Foreskin keratinocyte (primary cell): ENCODE measurements at places on chromosomes 7 and 10. TPM values are rescaled to one million over a fixed set of nuclear protein-coding genes. Genes with fewer than 3 reads are reported as not detected.

The KIAA1549 gene
- 4.9 and 5.1 TPM in 2 replicates for total RNA-seq

The H2BK1 gene
- not detected in 2 replicates for total RNA-seq

DNA sequence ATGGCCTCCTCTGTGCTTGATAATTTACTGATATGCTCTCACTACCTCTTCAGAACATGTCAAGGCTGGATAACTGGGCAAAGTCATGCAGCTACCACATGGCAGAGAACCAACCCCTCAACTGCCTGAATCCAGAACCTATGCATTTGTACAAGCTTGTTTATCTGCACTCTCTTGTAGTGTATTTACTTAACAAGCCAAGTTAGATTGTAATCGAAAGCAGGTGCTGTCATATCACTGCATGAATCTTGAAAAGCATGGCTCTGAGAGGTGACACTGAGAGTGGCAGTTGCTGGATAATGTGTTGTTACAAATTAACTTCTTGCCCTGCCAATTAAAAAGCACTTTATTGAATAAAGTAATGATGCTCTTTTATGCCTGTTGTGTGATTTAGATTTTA is 588.6 kb downstream of the NRG3 start:
- DNase-seq = no peak

GRCh38 chr10:6841761-6842160 is 261.7 kb upstream of the PRKCQ start:
- no peak for DNase-seq

DNA sequence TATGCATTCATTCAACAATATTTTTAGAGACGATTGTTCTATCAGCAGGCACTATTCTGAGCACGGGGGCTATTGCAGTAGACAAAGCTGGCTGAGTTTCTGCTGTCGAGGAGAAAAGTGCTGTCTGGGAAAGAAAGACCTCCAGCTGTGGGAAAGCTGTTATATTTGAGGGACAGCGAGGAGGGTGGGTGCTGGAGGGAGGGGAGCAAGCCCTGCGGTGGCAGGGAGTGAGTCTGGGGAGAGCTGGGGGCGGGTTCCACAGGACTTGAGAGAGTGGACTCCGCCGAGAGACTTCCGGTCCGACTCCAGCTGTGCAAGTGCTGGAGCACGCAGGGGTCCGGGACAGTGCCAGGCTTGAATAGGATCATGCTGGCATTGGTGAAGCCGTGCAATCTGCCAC is 602.1 kb upstream of the FOXK1 start:
- DNase-seq = no peak

The TMEM243 gene
- total RNA-seq = 24.9 and 25.2 TPM in 2 replicates

- DNase-seq = no peak
These were observed 977 bp downstream of the CACNB2 start for GRCh38 chr10:18140957-18141845.

The PIK3AP1 gene
- 0.07 and 0.10 TPM in 2 replicates for total RNA-seq

The BCAP29 gene
- total RNA-seq = 70.4 and 80.3 TPM in 2 replicates

DNA sequence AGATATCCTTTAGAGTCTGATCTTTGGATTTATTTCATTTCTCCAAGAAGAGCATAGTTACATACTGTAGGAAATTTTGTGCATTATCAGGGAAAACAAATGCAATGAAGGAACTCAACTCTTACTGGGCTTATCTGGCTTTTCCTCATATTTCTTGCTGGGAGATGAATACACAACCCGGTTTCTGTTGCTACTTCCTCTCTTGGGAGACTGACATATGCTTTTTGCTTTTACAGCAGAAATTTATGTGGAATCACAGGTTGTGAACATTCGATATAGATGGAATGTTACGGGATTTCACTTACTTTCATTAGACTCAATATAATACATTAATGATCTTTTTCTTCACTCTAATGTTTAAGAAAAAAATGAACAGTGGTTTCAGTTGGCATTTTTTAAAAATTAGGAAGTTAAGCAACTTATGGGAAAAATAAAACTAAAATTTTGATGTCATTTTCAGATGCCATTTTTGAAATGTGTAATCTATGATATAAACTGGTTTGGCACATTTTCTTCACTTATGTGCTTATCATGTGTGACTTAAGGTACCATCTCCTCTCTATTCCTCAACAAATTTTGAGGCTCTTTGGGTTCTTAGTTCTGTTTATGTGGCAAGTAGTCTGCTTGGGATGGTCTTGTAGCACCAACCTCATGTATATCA is 7.1 kb downstream of the SND1 start:
- no peak for DNase-seq

DNA sequence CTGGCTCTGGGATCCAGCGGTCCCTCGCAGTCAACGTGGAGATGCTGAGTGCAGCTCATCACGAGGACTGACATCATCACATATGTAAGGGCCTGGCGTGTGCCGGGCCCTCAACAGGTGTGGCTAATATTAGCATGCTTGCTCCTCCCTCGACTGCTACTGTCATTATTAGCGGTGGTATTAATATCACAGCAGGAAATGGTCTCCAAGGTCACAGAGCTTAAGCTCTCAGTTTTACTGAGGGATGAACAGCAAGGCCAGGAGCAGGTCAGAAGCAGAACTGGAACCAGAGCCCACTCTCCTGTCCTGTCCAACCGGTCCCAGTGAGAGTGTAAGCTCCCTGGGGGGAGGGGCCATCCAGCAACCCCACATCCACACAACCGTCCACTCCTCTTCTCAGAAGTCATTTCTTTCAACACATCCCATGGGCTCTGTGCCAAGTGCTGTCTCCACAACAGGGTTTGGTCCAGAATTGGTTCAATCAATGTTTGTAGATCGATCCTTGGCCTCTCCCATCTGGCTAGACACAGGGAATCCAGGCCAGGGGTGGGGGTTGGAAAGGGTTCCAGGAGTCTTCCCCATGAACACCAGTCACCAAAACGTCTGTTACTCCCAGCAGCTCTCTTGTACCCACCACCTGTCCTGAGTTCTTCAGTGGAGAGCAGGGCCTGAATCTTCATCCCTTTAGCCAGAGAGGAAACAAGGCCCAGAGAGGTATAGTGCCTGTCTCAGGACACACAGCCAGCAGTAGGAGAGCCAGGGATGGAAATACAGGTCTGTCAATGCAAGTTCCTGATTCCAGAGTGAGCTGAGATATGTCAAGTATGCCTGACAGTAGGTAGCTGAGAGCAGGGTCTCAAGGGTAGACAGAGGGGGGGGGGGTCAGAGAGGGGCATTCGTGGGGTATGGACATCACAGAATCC is 45.3 kb upstream of the ZMIZ1 start:
- no peak for DNase-seq

The EZH2 gene
- 17.6 and 20.8 TPM in 2 replicates for total RNA-seq

DNA sequence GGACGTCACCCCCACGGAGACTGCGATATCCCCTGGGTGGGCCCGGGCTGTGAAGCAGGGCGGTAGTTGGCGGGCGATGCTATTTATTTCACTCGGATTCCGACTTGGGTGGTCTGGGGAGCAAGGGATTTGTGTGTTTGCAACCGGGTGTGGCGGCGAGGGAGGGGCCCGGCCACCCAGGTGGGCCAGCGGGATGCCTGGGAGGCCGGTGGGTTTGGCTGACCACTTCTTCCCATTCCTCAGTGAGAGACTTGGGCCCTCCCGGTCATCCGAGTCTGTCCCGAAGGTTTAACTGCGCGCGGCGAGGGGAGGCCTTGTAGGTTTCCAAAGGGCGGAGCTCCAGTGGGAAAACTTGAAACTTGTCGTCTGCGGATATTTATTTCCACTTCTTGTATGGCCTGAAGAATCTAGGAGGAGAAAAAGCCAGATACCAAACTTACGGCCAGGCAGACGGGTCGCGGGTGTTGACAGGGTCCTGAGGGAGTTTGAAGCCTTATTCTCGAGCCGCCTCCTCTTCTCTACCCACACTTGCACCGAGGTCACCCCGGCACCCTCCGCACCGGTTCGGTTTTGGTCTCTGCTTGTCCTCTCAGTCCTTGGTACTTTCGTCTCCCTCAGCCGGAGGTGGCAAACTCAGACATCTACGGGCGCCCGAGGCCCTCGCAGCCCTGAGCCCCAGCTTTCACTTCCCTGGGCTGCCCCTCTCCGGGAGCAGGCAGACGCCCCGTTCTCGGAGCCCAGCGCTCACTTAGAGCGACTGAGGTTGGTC is 17.9 kb downstream of the ZNF316 start:
- no peak for DNase-seq

The RTKN2 gene
- 1.8 and 2.6 TPM in 2 replicates for total RNA-seq

- DNase-seq = no peak
These were observed 10.3 kb upstream of the ANKRD1 start for GRCh38 chr10:90930971-90931871.

The AGAP5 gene
- 2.6 and 3.4 TPM in 2 replicates for total RNA-seq

The SERPINE1 gene
- total RNA-seq = 265 and 427 TPM in 2 replicates

The GIMAP1 gene
- not detected in 2 replicates for total RNA-seq

The NPTX2 gene
- not detected in 2 replicates for total RNA-seq

DNA sequence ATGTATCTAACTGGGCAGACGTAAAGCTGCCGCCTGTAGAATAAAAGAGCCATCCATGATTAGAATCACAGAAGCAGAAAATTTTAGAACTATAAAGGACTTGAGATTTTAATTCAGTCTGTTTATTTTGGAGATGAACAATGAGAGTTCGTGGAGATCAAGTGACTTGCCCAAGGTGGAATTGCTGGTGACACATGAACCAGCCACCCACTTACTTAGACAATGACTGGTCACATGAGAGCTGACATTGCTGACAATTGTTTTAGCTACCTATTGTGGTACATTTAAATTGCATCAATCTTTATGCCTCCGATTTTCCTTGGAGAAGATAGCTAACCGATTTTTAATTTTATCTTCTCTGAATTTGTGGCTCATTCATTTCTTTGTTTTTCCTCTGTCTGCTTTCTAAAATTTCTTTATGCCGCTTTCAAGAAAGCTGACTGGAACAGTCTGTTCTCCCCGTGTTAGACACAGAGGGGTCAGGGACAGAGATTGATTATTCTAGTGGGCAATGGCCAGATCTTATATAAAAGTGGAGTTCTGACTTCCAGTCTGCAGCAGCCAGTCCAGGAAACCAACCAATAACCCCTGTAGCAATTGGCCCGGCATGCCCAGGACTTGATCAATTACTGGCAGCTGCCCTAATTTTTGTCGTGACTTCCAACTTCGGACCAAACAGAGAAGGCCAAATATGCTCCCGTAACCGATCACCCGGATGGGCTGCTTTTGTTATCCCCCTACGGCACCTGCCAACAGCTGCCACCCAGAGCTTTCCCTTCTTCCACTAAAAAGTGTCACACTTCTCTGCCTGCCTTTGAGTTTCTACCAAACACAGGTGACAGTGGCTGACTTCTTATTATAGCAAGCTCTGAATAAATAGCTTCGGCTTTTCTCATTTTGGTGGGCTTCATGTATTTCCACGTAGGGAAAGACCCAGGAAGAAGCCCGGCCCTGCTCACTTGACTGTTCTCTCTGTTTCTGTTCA is 241.6 kb downstream of the CAMK1D start:
- no peak for DNase-seq

The TRIL gene
- total RNA-seq = not detected in 2 replicates

- no peak for DNase-seq
These were observed 73.4 kb upstream of the CTBP2 start for GRCh38 chr10:125233726-125234125.

DNA sequence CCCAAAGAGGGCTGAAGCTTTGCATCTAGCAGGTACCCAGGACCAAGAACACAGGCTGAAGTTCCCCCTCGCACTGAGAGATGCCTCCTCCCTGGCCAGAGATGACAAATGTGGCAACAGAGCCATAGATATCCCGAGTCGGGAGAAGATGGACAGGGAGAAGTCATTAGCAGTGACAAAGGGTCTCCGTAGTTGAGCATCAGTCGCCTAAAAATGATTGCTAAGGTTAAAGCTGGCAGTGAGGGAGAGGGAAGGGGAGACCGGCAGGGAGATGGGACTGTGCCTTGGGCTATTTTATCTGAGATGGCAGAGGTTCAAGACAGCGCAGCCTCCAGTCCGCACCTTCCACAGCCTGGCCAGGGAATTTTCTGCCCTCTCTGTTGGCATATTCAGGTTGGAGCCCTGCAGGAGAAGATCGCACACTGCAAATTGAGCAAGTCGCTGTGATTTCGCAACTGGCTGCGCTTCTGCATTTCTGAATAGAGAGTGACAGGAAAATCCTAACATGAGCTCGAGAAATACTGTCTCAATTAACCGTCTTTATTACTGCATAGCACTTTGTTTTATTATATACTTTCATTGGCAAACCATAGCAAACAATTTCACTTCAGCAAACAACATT is 238.9 kb upstream of the GPR26 start:
- no peak for DNase-seq

- no peak for DNase-seq
These were observed 13.0 kb downstream of the BRAF start for GRCh38 chr7:140911746-140912145.

- no peak for DNase-seq
These were observed 303.2 kb downstream of the DOCK4 start for GRCh38 chr7:111903016-111903415.

- no peak for DNase-seq
These were observed 569.1 kb downstream of the INHBA start for GRCh38 chr7:41133690-41134299.

The WNT16 gene
- not detected in 2 replicates for total RNA-seq

The SFTPA1 gene
- total RNA-seq = not detected in 2 replicates

The SDK1 gene
- total RNA-seq = 0.58 and 0.63 TPM in 2 replicates

DNA sequence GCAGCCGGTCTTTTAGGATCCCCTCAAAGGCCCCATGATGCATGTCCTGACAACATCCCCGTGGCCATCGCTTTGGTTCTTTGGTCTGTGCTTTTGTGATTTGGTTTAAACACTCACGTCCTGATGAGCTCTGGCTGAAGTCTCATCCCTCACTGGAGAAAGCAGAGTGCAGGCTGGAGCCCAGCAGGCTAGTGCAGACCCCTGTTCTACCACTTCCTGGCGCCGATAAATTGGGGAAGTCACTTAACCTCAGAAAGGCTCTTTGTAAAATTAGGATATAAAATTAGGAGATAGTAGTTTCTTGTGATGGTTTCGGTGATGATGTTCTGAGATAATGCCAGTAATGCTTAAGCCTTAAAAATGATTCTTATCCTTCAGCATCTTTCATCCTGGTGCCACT is 307.6 kb downstream of the GFRA1 start:
- no peak for DNase-seq

The SPDYE1 gene
- not detected in 2 replicates for total RNA-seq

The FOXK1 gene
- total RNA-seq = 20.9 and 22.2 TPM in 2 replicates

The PALD1 gene
- total RNA-seq = 0.04 and 0.07 TPM in 2 replicates

- DNase-seq = peak; percentile 27
These were observed 4.6 kb downstream of the GRID2IP start for GRCh38 chr7:6546498-6547251.

The STEAP2 gene
- total RNA-seq = 5.1 and 6.1 TPM in 2 replicates

GRCh38 chr7:74092321-74092963 is 8.8 kb downstream of the LIMK1 start:
- no peak for DNase-seq

- no peak for DNase-seq
These were observed 128.0 kb downstream of the GLI3 start for GRCh38 chr7:42108803-42109528.
